Calu3 (cell line): ENCODE measurements at places on chromosomes 1 and 21.

- H3K27me3 ChIP-seq = peaks cover 51% of the 10 kb centered on the region
- no peaks in the 10 kb centered on the region for H3K36me3 ChIP-seq
- no peak overlapping the region for H3K4me3 ChIP-seq
- no peak overlapping the region for H3K27ac ChIP-seq
- DNase-seq = no peak
Measured at GRCh38 chr1:41313661-41314131, 47.5 kb upstream of the FOXO6 start.

DNA sequence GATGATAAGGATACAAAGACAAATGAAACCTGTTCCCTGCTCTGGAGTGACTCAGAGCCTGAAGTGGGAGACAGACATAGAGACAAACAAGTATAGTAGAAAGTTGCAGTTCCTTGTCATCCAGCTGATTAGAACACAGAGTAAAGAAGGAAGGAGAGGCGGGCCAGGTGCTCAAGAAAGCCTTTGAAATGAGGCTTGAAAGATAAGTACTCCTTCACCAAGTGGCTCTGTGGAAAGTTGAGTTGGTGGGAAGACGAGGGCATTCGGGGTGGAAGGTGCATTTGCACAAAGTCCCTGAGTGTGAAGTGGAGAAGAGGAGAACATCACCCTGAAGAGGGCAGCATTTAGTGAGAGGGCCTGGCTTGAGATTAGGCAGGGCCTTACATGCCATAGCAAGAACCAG, 17.0 kb downstream of the MARK1 start:
- no peak overlapping the region for H3K27ac ChIP-seq
- H3K36me3 ChIP-seq = no peaks in the 10 kb centered on the region
- no peaks in the 10 kb centered on the region for H3K4me1 ChIP-seq
- H3K27me3 ChIP-seq = peaks cover 5% of the 10 kb centered on the region
- H3K4me3 ChIP-seq = no peak overlapping the region

GRCh38 chr1:181149326-181150125, 61.0 kb downstream of the IER5 start:
- peaks cover 17% of the 10 kb centered on the region for H3K4me1 ChIP-seq
- H3K27me3 ChIP-seq = peaks cover 14% of the 10 kb centered on the region
- H3K36me3 ChIP-seq = peaks cover 3% of the 10 kb centered on the region
- no peak for DNase-seq
- no peak overlapping the region for H3K27ac ChIP-seq

DNA sequence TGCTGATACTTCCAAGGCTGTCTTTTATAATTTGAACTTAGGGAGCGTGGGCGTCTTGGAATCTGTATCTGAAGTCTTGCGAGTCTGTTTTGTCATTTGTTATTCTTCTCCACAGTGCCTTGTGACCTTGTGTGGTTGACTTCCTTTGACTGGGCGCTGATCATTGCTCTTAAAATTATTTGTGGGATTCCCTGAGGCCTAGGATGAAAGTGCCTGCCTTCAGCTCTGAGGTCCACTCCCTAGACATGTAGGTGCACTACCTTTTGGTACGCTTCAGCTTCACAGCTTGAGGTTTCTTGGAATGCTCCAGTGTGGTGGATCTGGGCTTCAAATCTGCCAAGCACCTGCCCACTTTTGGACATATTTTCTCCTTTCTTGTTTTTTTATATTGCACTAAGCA, 50.2 kb upstream of the IGSF5 start:
- no peaks in the 10 kb centered on the region for H3K36me3 ChIP-seq
- H3K4me1 ChIP-seq = no peaks in the 10 kb centered on the region
- no peaks in the 10 kb centered on the region for H3K27me3 ChIP-seq
- no peak for DNase-seq
- no peak overlapping the region for H3K27ac ChIP-seq
- no peak overlapping the region for H3K4me3 ChIP-seq

DNA sequence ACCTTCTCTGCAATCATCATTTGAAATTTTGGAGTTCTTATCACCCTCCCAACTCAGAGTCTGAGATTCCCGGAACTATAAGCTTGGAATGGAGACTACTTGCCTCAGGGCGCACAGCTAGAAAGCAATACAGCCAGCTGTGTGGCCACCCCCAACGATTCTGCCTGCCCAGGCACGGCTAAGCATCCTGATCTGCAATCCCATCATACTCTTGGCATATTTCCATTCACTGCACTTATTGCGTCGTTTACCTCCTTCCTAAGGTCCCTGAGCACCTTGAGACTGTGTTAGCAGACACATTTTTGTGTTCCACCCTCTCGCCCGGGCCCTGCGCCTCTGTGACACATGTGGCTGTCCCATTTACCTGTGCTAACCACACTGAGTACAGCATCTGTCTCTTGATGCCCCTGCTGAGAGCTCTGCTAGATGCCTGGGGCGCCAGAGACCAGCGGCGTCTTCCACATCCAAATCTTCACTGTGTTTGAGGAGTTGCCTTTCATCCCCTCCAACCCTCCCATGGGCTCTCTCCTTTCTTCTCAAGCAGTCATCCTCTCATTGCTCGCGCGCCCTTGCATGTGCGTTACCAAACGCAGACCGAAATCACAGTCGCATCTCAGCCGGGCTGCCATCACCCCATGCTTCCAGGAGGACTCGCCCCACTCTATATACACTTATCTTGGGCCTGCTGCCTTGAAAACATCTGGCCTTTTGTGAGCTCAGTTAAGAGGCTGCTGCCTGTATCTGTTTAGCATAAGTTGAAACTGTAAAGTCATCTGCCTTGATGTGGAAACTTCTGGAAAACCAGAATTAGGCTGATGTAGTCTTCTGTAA, 3.5 kb upstream of the CLDN19 start:
- DNase-seq = no peak
- no peaks in the 10 kb centered on the region for H3K4me1 ChIP-seq
- H3K27me3 ChIP-seq = peaks cover 16% of the 10 kb centered on the region
- no peak overlapping the region for H3K4me3 ChIP-seq
- H3K27ac ChIP-seq = no peak overlapping the region

DNA sequence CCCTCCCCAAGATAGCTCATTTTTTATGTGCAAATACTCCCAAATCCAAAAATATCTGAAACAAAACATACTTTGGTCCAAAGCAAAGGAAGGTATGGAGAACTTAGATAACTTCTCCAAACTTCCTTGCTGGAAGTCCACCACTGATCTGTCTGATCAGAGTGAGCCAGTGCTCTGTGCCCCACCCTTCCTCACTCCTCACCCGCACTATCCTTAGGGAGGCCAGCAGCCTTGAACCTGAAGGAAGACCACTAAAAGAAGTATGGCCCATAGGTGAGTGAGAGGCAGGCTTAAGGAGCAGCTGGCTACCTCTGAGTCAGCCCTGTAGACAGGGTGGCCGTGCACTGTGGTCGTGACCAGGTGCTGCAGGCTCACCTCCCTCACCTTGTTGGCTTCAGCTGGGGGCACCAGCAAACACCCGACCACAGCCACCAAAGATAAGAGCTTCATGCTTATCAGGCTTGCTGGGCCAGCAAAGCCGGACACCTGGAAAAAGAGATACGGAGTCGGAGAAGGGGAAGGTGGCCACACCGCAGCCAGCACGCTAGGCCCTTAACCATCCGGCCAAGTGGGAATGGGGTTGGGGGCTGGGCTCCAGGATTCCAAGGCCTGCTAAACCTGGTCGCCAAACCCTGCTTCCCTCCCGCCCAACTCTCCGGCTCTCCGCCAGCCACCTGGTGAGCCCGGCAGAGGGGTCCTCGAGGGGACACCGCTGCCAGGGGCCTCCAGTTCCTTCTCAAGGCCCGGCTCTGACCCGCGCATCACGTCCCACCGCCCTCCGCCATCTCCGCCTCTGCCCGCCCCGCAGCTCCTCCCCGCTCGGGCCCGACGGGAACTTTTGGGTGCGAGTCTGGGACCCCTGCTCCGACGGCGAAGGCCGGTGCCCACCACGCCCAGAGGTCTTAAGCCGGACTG, 543 bp downstream of the TMEM9 start:
- no peaks in the 10 kb centered on the region for H3K4me1 ChIP-seq
- H3K4me3 ChIP-seq = peak overlapping the region; percentile 84
- peak overlapping the region; percentile 73 for H3K27ac ChIP-seq
- H3K36me3 ChIP-seq = peaks cover 29% of the 10 kb centered on the region
- H3K27me3 ChIP-seq = peaks cover 32% of the 10 kb centered on the region

GRCh38 chr1:221117548-221117951, 238.3 kb downstream of the HLX start:
- peak overlapping the region; percentile 78 for H3K27ac ChIP-seq
- DNase-seq = peak; percentile 66
- no peaks in the 10 kb centered on the region for H3K36me3 ChIP-seq
- H3K4me3 ChIP-seq = peak overlapping the region; percentile 10
- no peaks in the 10 kb centered on the region for H3K27me3 ChIP-seq
- H3K4me1 ChIP-seq = peaks cover 34% of the 10 kb centered on the region

DNA sequence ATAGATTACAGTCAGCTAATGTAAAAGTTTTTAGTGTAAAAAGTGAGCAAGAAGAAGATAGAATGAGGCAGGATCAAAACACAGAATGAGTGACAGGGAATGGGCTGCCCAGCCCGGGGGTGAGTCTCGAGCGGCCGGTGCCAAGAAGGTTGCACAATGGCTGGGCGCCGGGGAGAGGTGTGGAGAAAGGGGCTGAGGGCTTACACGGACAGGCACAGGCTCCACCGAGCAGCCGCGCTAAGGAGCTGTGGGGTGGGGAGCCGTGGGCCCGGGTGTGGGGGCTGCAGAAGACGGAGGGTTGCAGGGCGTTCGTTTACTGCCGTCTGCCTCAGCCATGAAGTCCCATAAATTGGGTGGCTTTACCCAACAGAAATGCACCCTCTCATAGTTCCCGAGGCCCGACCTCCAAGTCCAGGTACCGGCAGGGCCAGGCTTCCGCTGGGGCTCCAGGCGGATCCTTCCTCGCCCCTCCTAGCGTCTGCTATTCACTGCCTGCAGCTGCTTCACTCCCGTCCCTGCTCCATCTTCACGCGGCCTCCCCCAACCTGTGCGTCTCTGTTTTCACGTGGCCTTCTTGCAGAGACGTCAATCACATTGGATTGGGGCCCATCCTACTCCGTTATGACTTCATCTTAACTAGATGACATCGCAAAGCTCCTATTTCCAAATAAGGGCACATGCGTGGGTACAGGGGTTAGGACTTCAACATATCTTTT, 277.2 kb downstream of the CAMTA1 start:
- no peaks in the 10 kb centered on the region for H3K36me3 ChIP-seq
- H3K27me3 ChIP-seq = peaks cover 99% of the 10 kb centered on the region
- H3K4me3 ChIP-seq = no peak overlapping the region
- H3K4me1 ChIP-seq = no peaks in the 10 kb centered on the region
- no peak for DNase-seq
